ENCODE measurements at places on chromosomes 1 and 21.
A peak's percentile ranks its signal among the peaks of the same experiment; 100 is the strongest.

DNA sequence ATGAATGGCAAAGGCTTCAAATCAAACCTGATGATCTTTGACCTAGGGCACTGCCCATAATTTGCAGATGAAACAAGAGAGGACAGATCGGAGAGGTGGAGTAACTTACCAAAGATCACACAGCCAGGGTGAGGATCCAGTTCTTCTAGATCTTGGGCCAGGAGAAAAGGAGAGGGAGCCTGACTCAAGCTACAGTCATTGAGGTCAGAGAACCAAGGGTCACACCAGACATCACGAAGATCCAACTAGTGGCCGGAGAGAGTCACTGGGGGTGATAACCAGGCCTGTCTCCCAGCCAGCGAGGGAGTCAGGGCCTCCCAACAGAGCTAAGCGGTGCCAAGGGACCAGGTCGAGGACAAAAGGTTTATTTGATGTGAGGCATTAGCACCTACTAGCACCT is 115.0 kb downstream of the RIPK4 start:
- no peak for DNase-seq

DNA sequence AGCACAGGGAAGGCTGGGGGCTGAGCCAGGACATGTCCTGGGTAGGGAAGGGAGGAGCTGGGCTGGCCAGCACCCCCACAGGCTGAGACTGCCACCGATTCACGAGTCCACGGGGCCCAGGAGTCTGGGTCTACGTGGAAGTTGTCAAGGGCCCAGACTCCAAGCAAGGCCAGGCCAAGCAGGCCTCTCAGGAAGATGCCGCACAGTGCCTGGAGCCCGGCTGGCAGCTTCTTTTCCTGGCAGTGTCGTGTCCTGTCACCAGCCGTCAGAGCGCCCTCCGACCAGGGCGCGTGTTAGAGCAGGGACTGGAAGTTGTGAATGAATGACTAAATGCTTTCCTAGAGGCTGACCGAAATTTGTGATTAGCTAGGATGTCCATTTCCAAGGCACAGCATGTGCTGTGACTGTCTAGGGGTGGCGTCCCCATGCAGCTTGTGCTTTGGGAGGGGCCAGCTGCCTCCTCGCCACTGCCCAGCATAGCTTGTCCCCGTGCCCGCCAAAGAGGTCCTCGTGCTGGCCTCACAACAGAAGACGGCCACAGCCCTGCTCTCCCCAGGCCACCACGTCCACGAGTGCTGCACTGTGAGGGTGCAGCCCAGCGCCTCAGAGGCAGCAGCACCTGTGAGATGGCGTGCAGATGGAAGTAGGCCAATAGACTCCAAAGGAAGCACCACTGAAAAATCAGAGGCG is 147.4 kb upstream of the COL6A1 start:
- no peak for DNase-seq

GRCh38 chr1:46043458-46044017 is 88.9 kb downstream of the PIK3R3 start:
- no peak for DNase-seq

DNA sequence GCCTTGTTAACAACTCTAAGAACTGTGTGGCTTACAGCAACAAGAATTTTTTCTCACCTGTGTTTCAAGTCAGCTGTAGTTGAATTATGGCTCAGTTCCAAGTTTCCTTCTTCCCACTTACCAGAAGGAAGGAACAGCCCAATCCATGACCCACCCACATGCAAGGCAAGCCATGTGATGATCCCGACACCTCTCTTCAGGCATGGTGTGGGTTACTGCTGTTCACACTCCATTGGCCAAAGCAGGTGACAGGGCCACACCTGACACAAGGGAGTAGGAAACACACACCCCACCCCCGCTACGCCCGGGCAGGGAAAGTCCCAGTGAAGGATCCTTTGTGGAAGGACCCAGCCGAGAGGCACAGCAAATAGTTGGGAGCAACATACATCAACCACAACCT is 36.3 kb downstream of the KCNJ15 start:
- DNase-seq: no peak

DNA sequence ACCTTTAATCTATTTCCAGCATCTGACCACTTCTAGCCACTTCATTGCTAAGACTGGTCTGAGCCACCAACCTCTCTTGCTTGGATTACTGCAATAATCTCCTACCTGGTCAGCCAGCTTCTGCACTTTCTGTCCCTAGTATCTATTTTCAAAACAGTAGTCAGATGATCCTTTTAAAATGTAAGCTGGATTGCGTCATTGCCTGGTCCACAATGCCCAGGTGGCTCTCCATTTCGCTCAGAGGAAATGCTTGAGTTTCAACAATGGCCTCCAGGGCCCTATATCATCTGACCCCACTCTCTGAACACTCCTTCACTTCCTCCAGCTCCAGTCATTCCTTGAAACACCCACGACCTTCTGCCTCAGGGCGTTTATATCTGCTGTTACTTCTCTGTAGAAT is 2.3 kb downstream of the FYB2 start:
- peak; percentile 37 for DNase-seq

DNA sequence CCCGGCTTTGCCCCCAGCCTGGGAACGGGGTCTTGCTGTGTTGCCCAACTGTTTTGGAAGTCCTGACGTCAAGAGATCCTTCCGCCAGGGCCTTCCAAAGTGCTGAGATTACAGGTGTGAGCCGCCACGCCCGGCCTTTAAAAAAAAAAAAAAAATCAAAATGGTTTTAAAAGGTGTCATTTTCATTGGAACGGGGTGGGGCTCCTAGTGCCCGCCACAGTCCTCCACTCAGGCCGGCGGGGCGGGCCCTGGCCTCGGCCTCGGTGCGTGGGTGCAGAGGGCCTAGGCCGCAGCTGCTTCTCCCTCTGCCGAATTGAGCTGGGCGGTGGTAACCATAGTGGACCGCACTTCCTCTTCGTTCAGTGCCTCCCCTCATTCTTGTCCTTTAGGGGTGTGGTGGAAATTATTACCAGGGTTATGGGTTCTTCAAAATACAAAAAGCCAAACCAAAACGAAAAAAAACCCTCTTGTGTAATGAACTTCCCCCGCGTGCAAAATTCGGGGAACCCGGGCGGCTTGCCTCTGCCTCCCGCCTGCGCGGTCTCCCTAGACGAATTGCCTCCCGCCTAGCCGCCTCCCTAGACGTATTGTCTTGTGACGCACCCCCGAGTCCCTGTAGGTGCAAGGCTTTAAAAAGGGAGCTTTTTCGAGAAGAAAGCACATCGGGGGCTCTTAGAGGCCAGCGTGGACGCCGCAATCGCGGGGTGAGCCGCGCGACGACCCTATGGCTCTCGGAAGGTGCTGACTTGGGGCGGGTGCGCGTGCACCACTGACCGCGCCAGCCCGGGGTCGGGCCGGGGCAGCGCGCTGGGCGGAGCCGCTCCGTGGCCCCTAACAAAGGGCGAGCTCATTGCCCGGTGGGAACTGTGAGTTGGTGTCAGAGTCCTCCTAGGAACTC is 10.5 kb upstream of the SPEN start:
- DNase-seq: peak; percentile 17

GRCh38 chr1:218772575-218772974 is 401.1 kb upstream of the LYPLAL1 start:
- no peak for DNase-seq

DNA sequence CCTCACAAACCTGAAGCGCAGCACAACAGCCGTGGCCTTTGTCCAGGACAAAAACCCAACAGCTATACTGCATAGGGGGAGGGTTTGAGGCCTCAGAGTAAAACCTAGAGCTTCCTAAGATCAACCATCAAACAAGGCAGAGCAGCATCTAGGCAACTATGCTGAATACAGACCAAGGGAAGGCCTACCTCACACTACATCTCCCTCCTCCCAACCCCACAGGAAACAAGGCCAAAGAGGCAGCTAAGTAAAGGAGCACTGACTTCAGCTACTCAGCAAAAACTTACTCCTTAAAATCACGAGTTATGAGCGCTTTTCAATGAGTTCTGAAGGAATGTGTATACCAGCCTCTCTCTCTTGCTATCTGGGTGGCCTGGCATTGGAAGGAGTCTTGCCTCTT is 12.4 kb downstream of the XKR8 start:
- DNase-seq: no peak

DNA sequence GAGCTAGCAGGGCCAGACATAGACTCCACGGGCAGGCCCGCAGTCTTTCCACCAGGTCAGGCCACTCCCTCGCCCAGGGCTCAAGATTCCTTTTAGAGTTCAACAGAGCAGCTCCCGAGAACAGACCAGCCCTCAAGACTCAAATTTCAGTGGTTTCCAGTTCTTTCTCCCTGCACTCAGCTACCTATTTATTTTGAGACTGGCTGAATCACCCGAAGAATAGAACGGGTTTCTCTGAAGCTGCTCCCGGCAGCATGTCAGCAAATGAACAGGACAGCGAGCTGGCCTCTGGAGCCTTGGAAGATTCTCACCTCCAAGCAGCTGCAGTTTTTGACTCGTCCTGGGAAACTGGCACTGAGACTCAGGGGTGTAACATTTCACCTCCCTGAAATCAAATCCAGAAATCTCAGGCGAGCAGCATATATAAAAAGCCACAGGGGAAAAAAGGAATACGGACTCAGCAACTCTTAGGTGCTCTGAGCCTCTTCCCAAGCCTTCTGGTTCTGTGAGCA is 177.9 kb downstream of the CLIC6 start:
- DNase-seq: peak; percentile 58

DNA sequence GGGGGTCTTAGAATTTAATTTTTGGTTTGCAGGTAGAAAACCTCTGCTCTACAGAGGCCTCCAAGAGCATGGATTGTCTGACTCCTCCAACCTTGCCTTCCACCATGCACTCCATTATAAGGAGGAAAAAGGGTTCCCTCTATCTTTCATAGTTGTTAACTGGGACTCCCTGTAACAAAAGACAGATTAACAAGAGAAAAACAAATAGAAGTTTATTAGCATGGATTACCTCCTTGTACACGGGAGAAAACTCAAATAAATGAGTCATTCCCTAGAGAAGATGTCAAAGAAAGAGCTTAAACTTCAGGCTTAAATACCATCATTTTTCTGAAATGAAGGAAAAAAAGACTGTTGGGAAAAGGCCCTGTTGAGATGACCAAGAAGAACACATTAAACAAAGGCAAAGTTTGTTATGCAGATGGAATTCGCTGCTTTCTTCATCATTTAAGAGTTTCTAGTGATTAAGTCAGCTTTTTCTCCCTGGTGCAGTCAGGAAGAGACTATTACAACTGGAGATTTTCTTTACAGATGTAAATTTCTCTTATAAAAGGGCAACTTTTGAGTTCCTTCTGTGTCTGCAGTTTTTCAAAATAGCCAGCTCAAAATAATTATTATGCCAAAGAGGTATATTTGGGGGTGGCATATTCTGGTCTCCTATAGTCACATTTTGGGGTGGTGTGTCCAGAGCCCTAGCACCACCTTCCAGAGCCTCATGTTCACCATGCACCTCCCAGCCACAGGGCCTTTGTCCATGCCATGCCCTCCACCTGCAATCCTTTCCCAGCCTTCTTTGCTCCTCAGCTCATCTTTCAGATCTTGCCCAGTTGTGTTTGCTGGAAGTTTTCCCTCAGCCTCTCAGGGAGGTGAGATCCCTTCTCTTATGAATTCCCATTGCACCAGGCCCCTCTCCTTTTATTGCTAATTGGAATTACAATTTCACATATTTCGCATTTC is 63.1 kb upstream of the KLHDC7A start:
- DNase-seq: peak; percentile 32

DNA sequence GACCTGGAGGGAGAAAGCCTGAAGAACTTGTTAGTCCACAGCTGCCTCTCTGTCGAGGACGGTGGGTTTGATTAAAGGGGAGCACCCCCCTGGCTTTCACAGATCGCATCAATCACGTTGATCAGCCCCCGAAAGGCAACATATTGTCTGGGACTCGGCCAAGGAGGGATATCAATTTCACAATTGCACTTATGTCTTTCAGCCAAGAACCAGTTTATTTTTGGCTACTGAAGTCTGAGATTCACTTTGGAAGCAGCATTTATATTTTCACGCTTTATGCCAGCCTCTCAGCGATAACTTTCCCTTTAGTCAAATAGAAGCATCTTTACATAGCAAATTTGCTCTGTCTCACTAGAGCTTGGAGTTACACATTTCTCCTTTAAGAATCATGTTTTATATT is 253.2 kb upstream of the RRP15 start:
- no peak for DNase-seq

DNA sequence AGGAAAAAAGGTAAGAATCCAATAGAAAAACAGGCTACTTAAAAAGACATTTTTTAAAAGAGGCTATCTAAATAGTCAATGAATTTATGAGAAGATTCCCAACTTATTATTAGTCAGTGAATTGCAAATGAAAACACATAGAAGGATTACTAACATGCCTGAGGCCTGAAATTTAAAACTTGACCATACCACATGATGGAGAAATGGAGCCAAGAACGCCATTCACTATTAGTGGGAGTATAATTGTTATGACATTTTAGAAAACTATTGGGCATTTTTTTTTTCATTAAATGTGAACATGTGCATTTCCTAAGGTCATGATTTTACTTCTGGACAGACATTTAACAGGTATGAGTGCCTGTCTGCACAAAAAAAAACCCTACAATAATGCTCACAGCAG is 24.8 kb upstream of the OR2B11 start:
- DNase-seq: no peak

DNA sequence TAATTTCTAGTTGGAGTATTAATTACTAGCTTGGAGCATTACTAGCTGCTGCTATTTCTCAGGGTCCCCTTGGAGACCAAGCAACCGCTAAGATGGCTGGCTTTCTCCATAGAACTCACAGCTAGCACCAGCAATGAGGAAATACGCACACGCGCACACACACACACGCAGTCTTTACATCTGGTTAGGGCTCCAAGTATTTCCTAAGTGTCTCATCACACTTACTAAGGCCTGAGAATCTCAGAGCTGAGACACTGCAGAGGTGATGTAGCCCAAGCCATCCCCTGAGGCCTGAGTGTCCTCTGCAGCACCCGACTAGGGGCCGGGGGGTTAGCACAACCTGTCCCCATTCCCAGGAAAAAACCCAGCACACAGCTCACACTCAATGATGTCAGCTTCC is 42.5 kb downstream of the ITPKB start:
- no peak for DNase-seq

GRCh38 chr1:14413819-14414490 is 184.5 kb upstream of the KAZN start:
- no peak for DNase-seq

Measured in hepatocyte (in vitro differentiated cells).